Uterus (tissue), 4 donors: ENCODE measurements at places on chromosomes 2 and 18.

DNA sequence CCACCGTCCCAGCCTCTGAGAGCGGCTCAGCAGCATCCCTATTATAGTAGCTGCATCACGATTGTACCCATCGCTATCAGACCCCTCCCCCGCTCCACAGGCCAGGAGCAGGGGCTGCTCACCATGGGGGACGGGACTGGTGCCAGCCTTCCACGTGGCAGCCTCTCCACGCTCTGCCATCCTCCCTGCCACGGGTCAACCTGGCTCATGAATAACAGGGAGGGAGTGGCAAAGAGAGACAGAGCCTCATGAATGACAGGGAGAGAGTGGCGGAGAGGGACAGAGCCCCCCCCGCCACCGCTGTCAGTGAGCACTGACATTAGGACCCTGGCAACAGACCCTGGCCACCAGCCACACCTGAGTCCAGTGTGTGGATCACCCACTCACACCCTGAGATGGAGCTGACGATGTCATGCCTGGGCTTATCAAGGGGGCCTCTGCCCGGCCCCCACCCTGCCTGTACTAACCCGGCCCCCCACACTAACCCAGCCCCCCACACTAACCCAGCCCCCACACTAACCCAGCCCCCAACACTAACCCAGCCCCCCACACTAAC is 16.9 kb downstream of the CROCC2 start:
- peak; percentile 12 for DNase-seq

- no peak for DNase-seq
Observed at GRCh38 chr2:7262727-7263126, 345.5 kb downstream of the RNF144A start.

GRCh38 chr2:66000901-66001300 is 434.0 kb upstream of the MEIS1 start:
- no peak for DNase-seq

GRCh38 chr18:62717169-62717924 is 2.0 kb downstream of the PHLPP1 start:
- DNase-seq = no peak
